Mesothelial cell of epicardium (in vitro differentiated cells): ENCODE measurements at places on chromosomes 6 and 20.
A peak's percentile ranks its signal among the peaks of the same experiment; 100 is the strongest.

- DNase-seq, result no peak
- no peaks in the 10 kb centered on the region for H3K36me3 ChIP-seq
- no peaks in the 10 kb centered on the region for H3K27me3 ChIP-seq
- H3K27ac ChIP-seq, result no peak overlapping the region
Observed at GRCh38 chr6:162372106-162372505, 355.5 kb downstream of the PRKN start.

DNA sequence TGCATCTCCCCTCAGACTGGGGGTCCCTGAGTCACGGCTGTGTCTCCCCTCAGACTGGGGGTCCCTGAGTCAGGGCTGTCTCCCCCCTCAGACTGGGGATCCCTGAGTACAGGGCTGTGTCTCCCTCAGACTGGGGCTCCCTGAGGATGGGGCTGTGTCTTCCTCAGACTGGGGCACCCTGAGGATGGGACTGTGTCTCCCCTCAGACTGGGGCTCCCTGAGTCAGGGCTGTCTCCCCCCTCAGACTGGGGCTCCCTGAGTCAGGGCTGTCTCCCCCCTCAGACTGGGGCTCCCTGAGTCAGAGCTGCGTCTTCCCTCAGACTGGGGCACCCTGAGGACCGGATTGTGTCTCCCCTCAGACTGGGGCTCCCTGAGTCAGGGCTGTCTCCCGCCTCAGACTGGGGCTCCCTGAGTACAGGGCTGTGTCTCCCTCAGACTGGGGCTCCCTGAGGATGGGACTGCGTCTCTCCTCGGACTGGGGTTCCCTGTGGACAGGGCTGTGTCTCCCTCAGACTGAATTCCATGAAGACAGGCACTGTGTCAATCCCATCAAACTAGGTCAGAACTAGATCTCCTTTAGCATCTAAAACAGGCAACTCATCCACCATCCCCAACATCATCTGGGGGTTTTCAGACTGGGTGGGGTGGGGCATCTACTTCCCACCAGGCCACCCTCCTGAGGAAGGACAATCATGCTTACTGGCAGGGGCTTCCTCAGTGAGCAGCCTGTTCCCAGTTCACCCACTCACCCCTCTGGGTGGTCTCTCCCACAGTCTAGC lies 60.7 kb downstream of the MRPL14 start:
- no peak overlapping the region for H3K4me3 ChIP-seq
- peaks cover 21% of the 10 kb centered on the region for H3K4me1 ChIP-seq
- DNase-seq, result no peak
- H3K27me3 ChIP-seq, result no peaks in the 10 kb centered on the region
- H3K27ac ChIP-seq, result no peak overlapping the region

DNA sequence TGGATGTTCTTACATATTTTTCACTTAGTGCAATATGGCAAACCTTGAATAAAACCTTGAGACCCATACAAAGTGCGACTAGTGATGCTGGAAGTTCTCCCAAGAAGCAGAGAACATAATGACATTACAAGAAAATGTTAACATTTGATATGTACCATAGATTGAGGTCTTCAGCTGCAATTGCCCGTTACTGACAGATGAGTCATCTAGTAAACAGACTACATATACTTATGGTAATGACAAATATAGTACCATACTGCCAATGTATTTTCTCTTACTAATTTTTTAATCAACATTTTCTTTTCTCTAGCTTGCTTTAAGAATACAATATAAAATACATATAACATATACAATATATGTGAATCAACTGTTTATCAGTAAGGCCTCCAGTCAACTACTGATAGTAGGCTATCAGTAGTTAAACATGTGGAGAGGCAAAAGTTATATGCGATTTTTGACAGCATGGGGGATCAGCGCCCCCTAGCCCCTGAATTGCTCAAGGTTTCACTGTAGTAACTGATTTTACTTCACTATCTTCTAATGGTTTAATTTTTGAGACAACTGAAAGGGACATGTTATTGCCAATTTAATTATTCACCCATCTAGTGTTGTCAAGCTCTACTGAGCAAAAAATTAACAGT lies 166.7 kb upstream of the ADGRB3 start:
- H3K27me3 ChIP-seq, result no peaks in the 10 kb centered on the region
- H3K4me1 ChIP-seq, result peaks cover under 1% of the 10 kb centered on the region
- no peak overlapping the region for H3K4me3 ChIP-seq
- H3K27ac ChIP-seq, result no peak overlapping the region
- DNase-seq, result no peak

DNA sequence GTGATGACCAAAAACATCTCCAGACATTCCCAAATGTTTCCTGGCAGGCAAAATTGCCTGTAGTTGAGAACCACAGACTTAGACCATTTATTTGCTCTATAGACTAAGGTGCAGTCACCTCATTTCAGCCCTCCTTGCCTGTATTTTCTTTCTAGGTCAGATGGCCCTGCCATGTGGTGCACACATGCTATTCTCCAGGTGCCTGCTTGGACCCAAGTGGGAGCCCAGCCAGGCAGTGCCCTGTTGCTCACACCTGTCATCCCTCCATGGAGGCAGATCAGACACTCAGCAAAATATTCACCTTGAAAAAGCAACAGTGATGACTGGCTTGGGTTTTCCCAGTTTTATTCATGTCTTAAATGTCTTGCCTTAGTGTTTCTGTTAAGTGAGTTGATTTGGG lies 311.4 kb downstream of the TFAP2C start:
- DNase-seq, result no peak
- H3K4me1 ChIP-seq, result peaks cover 10% of the 10 kb centered on the region
- no peaks in the 10 kb centered on the region for H3K27me3 ChIP-seq
- no peak overlapping the region for H3K27ac ChIP-seq
- no peak overlapping the region for H3K4me3 ChIP-seq

DNA sequence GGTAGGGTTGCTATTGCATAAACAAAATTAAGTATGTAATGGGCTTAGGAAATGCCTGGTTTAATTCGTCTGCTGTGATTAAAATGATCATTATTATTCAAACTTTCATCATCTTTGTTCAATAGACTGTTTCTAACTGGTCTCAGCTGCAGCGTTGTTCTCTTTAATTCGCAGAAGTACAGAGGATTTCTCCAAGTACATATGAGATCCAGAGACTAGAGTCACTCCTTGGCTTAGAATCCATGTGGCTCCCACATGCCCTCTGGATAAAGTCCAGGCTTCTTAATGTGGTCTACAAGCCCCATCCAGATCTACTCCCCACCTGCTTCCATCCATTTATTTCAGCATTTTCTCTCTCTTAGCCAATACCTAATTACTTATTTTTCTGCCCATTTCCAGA lies 1.1 kb upstream of the ZBTB24 start:
- no peak overlapping the region for H3K27ac ChIP-seq
- H3K4me1 ChIP-seq, result peaks cover 23% of the 10 kb centered on the region
- peaks cover 11% of the 10 kb centered on the region for H3K36me3 ChIP-seq
- H3K4me3 ChIP-seq, result peak overlapping the region; percentile 63

- H3K27me3 ChIP-seq, result peaks cover 41% of the 10 kb centered on the region
- H3K4me1 ChIP-seq, result no peaks in the 10 kb centered on the region
- no peaks in the 10 kb centered on the region for H3K36me3 ChIP-seq
- H3K27ac ChIP-seq, result no peak overlapping the region
- no peak overlapping the region for H3K4me3 ChIP-seq
- DNase-seq, result no peak
Observed at GRCh38 chr20:45497971-45498494, 17.4 kb downstream of the SPINT3 start.

DNA sequence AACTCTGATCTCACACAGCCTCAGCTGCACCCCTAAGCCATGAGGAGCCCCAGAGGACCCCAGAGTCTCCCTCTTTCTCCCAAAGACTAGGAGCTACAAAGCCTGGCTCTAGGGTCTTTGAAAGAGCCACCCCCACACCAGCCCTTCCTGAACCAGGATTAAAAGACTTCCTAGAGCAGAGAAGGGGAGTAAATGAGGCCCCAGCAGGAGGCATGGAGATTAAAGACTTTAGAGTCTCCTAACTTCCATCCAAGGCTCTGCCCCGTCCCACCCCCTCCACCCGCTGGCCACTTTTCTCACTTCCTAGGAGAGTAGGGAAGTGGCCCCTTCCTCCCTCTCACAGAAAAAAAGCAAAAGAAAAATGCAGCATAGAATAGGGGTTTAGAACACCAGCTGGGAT lies 1.7 kb downstream of the PREX1 start:
- peak overlapping the region; percentile 81 for H3K4me3 ChIP-seq
- DNase-seq, result no peak
- peaks cover 28% of the 10 kb centered on the region for H3K4me1 ChIP-seq
- H3K36me3 ChIP-seq, result no peaks in the 10 kb centered on the region
- H3K27ac ChIP-seq, result no peak overlapping the region

DNA sequence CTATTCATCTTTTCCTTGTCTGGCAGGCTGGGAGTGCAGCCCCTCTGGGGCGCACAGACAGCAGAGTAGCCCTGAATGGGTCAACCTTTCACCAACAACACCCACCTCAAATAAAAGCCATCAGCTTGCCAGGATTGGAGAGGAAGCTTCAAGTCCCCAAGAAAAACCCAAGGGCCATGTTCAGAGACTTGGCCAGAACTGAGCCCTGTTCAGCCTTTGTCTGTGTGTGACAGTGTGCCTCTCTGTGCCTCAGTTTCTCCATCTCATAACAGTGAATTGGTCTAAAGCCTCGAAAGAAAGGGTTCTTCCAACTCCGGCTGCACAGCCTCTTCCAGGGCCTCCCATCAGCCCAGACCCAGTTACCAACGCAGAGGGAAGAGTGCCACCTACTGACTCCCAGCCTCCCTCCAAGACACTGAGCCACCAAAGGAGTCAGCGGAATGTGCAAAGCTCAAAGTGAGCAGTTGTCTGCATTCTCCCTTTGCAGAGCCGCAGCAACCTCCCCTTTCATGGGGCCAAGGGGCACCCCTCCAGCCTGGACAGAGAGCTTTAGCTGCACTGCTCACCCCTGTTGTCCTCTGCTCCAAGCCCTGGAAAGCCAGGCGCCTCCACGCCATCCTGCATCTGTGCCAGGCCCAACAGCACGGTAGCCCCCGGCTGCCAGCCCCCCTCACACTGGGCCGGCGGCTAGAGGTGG lies 82.7 kb upstream of the TOP1 start:
- DNase-seq, result peak; percentile 67
- H3K27me3 ChIP-seq, result peaks cover 20% of the 10 kb centered on the region
- H3K4me3 ChIP-seq, result no peak overlapping the region
- H3K36me3 ChIP-seq, result no peaks in the 10 kb centered on the region

DNA sequence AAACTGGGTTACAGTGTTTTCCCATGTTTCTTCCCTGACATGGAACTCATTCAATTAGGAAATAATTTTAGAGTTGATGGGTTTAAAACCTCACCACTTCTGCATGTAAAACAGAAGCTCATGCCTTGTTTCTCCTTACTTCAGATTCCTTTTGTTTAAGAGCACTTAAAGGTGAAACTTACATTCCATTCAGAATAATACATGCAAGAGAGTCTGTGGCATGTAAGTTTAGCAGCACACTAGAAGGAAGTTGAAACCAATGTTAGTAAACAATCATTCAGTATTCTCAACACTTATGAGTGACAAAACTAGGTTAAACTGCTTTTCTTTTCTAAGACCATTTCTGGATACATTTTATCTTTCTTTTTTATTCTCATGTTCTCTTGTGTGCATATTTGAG lies 495.6 kb upstream of the PTCHD4 start:
- no peaks in the 10 kb centered on the region for H3K27me3 ChIP-seq
- no peak for DNase-seq
- H3K4me1 ChIP-seq, result peaks cover 9% of the 10 kb centered on the region
